Activated CD4-positive, alpha-beta T cell treated with anti-CD3 and anti-CD28 coated beads, Interleukin-2, Interleukin-4, amounts not matched to agents 100 ng/mL and 50 ng/mL, durations not matched to agents 16 hours and 8 hours (primary cell): ENCODE measurements at places on chromosomes 12 and 14.

GRCh38 chr12:14948672-14949071, 10.3 kb upstream of the ERP27 start:
- DNase-seq = peak; percentile 90

GRCh38 chr12:50619610-50619958, 114.8 kb downstream of the DIP2B start:
- DNase-seq = no peak

DNA sequence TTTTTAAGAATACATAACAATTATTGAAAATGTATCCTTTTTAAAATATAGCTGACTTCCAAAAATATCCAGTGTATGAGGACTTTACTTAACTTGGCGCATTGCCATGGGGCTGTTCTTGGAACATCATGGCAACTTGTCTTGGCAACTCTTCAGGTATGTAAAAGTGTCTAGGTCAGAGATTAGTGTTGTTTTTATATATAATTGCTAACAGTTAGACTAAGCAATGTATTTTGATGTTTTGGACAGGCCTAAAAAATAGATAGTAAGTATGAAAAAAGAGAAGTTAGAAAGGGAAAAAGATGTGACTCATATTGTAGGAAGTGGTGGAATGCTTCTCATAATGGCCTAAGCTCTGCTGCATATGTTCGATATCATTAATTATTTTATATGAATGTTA, 70.9 kb downstream of the MON2 start:
- no peak for DNase-seq

- DNase-seq = peak; percentile 57
These were observed 835 bp downstream of the VEZT start for GRCh38 chr12:95218150-95219133.

DNA sequence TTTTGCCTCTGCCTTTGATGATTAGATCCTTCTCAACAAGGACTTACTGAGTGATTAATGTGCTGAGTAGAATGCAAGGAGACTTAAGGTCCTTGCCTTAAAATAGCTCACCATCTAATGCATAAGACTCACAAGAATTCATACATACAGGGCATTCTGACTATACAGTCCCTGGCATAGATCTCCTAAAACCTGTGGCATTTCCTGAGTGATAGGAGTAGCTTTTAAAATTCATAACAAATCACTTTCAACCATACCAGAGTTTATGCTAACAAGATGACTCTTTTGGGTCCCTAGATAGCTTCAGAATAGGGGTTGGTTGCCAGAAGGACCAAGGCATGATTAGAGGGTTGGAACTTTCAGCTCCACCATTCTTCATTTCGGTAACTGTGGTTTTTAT, 48.8 kb downstream of the STXBP6 start:
- no peak for DNase-seq

DNA sequence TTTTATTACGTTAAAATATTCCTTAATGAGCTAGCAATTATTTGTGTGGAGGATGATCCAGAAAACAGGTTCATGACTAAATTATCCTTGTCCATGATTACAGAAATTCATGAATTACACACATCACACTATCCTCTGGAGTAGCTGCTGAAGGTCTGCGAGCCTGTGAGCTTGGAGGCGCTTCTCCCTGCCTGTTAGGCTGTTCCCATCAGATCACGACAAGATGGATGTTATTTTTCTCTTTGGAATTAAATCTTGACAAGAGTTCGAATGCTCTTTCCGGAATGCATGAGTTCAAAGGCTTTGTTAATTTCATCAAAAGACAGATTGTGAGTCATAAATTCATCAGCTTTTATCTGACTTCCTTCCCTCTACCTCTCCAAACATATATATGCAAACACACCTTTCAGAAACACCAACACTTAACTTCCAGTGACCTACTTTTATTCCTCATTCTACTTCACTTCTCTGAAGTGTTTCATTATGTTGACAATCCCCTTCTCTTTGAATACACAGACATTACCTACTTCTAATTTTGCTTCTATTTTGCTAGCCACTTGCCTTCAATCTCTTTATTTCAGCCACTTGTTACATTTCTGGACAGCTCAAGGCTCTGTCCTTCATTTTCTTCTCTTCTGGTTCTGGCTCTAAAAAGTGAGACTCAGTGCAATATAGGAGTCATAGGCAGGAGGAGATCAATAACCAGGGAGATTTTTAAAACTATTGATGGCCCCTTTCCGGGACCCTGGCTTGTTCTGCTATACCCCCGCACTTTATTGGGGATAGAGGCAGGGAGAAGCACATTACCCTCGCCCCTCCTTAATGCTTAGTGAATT, 274.6 kb downstream of the BTG1 start:
- no peak for DNase-seq

GRCh38 chr14:58864751-58865513, 227.2 kb downstream of the DACT1 start:
- no peak for DNase-seq

DNA sequence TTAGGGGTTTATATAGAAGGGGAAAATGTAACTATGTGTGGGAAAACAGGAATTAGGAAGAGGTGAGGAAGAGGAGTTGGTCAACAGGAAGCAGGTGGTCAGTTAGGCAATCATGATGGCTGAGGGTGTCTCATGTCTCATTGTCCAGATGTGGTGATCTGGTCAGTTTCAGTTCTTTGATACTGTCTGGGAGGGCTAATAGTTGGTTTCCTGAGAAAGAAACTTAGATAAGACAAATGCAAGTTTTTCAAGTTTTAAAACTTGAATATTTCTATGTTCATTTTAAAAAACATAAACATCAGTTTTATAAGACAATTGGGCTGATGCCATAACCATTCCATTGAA, 1121.8 kb upstream of the USP15 start:
- no peak for DNase-seq

GRCh38 chr12:63419154-63419553, 249.1 kb downstream of the DPY19L2 start:
- DNase-seq = no peak

- no peak for DNase-seq
These were observed 888 bp downstream of the CCDC88C start for GRCh38 chr14:91416744-91417119.

DNA sequence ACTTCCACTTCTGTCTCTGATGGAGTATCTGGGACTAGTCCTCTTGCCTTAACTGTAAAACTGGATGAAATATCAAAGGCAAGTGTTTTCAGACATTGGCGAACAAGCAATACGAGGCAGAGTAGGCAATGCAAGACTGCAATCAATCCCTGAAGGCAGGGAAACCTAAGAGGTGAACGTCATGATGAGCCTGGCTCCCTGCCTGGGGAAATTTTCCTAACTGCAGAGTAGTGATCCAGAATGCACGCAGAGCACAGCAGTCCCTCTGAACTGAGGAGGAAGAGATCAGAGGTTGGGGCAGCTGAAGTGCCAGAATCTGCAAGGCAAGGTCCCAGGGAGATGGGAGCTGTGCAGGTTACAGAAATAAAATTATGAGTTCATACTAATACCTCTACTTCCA, 18.5 kb downstream of the BHLHE41 start:
- DNase-seq = no peak

- DNase-seq = no peak
These were observed 238.3 kb downstream of the SLC41A2 start for GRCh38 chr12:104719700-104720338.

- DNase-seq = no peak
These were observed 10.4 kb upstream of the FBLN5 start for GRCh38 chr14:91957876-91958313.

DNA sequence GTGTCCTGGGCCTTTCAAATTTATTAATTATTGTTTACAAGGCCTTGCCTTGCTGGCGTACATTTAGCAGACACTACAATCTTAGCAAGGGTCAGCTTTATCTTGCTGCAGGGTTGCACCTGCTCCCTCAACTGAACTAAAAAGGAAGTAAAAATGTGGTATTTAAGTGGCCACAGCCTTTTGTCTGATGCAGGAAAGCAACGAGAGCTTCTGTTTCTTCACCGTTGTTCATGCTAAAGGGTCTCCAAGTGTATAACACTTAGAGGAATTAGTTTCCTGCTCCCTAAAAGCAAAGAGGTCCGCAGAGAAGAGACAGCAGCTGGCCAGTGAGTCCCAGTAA, 62.8 kb upstream of the EGLN3 start:
- no peak for DNase-seq

DNA sequence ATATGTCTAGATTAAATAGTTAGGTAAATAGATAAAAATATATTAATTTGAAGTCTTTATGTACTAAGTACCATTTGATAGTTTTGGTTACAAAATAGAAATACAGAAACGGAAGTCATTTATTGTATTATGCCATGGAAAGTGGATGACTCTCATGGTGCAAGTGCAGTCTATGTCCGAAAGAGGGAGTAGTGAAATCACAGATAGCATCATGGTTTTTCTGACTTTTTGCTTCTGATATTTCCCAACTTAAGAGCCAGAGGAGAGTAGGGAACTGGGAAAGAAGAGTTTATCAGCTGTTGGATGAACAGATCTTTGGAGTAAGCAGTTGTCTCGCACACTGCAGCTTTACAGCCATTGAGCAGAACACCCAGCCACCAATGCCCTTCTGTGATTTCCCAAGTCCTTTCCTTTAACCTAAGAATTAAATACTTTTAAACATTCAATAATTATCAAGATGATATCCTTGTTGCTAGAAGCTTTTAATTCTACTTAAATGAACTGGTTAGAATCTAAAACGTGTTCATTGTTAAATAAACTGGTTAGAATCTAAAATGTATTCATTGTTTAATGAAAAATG, 18.4 kb upstream of the SRGAP1 start:
- no peak for DNase-seq

GRCh38 chr12:97272471-97272870, 190.1 kb upstream of the RMST start:
- DNase-seq = no peak

- DNase-seq = no peak
These were observed 134.2 kb downstream of the DPF3 start for GRCh38 chr14:72759670-72760069.

DNA sequence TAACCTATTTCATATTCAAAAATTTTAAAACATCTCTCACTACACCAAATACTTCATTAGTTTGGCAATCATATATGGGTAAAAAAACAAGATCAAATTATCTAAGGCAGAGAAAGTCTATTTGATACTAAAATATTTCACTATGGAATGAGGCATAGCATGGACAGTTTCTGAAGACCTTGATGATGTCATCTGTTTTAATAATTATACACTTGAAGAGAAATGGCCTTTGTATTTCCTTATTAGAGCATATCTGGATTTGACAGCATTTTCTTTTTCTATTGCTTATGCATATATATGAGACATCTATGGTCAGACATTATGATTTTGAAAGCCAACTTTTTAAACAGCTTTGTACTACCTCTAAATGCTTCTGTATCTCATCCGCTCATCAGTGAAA, 88.6 kb downstream of the DDHD1 start:
- no peak for DNase-seq
